ENCODE measurements at places on chromosomes 1 and 21.

- H3K4me1 ChIP-seq = peaks cover 44% of the 10 kb centered on the region
- DNase-seq = no peak
- H3K36me3 ChIP-seq = no peaks in the 10 kb centered on the region
- no peaks in the 10 kb centered on the region for H3K27me3 ChIP-seq
- H3K27ac ChIP-seq = no peak overlapping the region
Observed at GRCh38 chr1:67722292-67722944, 37.4 kb downstream of the GADD45A start.

GRCh38 chr1:199733125-199733524, 294.4 kb upstream of the NR5A2 start:
- no peaks in the 10 kb centered on the region for H3K36me3 ChIP-seq
- H3K4me1 ChIP-seq = no peaks in the 10 kb centered on the region
- DNase-seq = no peak
- peaks cover 8% of the 10 kb centered on the region for H3K27me3 ChIP-seq
- no peak overlapping the region for H3K4me3 ChIP-seq

DNA sequence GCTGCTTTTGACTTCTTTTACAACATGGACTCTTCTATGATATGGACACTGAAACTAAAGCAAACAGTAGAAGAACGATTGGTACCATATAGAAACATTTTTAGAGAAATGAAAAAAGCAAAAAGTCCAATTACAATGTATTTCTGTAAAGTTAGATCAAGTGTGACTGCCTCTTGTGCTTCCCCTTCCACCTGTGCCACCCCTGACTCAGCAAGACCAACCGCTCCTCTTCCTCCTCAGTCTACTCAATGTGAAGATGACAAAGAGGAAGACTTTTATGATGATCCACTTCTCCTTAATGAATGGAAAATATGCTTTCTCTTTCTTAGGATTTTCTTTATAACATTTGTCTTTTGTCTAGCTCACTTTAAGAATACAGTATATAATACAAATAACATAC, 66.9 kb downstream of the PHTF1 start:
- H3K4me3 ChIP-seq = no peak overlapping the region
- peaks cover 2% of the 10 kb centered on the region for H3K4me1 ChIP-seq
- H3K27me3 ChIP-seq = no peaks in the 10 kb centered on the region
- no peak overlapping the region for H3K27ac ChIP-seq
- H3K36me3 ChIP-seq = peaks cover 45% of the 10 kb centered on the region

- H3K36me3 ChIP-seq = peaks cover 3% of the 10 kb centered on the region
- no peak overlapping the region for H3K4me3 ChIP-seq
- H3K27me3 ChIP-seq = peaks cover 17% of the 10 kb centered on the region
- H3K27ac ChIP-seq = no peak overlapping the region
- DNase-seq = peak; percentile 52
Observed at GRCh38 chr1:201353186-201353940, 24.1 kb downstream of the TNNT2 start.

DNA sequence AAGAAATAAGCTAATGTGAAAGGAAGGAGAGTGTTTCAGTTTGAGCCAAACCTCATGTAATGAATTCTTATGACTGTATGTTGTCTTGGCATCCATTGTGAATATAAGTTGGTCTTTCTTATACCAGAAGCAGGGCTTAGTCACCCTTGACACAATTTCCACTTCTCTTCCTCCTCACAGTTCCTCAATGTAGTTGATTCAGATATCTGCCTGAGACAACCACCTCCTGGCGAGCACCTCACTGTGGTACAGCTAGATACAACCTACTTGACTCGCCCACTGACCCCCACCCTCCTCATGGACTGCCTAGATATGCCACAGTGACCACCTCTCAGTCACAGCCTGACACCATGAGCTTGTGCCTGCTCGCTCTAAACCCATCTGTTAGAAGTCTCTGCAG, 45.6 kb downstream of the KYAT3 start:
- H3K36me3 ChIP-seq = peaks cover 31% of the 10 kb centered on the region
- H3K4me3 ChIP-seq = no peak overlapping the region
- DNase-seq = no peak
- peaks cover 9% of the 10 kb centered on the region for H3K4me1 ChIP-seq
- no peaks in the 10 kb centered on the region for H3K27me3 ChIP-seq
- no peak overlapping the region for H3K27ac ChIP-seq

GRCh38 chr1:73096841-73097240, 814.5 kb upstream of the NEGR1 start:
- H3K27ac ChIP-seq = no peak overlapping the region
- H3K4me1 ChIP-seq = no peaks in the 10 kb centered on the region

DNA sequence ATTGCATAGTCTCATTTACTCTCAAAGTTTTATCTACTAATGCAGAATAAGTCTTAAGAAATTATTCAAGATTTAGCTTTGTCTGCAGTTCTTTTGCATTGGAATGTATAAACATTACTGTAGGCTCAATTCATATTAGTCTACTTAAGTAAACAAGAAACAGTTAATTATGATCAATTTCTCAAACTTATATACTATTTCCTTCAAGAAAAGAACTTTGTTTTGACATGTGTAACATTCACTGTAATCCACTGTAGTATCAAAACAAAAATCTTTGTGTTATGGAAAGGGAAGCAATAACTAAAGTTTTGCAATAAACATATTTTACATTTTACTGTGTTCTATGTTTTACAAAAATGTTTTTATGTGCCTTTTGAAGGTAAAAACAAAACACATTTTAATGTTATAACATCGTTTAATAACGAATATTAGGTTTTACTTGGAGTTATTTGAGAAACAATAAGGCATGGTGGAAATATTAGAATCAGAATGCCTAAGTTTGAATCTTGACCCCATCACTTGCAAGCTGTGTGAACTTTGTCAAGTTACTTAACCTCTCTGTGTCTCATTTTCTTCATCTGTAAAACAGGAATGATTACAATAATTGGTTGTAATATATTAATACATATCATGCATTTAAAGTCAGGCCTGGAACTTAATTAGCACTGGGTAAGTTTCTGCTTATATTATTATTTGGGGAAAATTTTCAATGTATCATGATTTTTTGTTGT, 77.0 kb upstream of the DPH5 start:
- H3K4me3 ChIP-seq = no peak overlapping the region
- H3K36me3 ChIP-seq = no peaks in the 10 kb centered on the region
- H3K27ac ChIP-seq = no peak overlapping the region
- no peak for DNase-seq
- no peaks in the 10 kb centered on the region for H3K27me3 ChIP-seq
- peaks cover 2% of the 10 kb centered on the region for H3K4me1 ChIP-seq

DNA sequence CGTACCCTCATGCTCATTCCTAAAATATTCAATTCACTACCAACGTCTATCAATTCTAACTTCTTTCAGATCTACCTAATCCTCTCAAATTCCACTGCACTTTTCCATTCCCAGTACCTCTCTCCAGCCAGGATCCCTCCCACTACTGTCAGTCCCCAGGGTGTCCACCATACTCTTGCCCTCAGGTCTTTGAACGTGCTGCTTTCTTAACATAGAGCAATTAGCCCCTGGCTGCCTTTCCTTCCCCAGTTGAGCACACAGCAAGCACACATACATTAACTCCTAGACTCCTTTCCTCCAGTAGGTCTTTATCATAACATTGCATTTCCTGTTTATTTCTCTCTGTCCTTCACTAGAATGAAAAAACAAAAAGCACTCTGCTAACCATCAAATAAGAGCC, 126.7 kb downstream of the NTNG1 start:
- H3K36me3 ChIP-seq = no peaks in the 10 kb centered on the region
- no peak overlapping the region for H3K27ac ChIP-seq
- H3K27me3 ChIP-seq = no peaks in the 10 kb centered on the region
- no peak for DNase-seq

- H3K4me1 ChIP-seq = peaks cover 2% of the 10 kb centered on the region
- H3K4me3 ChIP-seq = no peak overlapping the region
- no peak overlapping the region for H3K27ac ChIP-seq
- H3K27me3 ChIP-seq = no peaks in the 10 kb centered on the region
Observed at GRCh38 chr1:87024936-87025540, 110.6 kb downstream of the HS2ST1 start.

DNA sequence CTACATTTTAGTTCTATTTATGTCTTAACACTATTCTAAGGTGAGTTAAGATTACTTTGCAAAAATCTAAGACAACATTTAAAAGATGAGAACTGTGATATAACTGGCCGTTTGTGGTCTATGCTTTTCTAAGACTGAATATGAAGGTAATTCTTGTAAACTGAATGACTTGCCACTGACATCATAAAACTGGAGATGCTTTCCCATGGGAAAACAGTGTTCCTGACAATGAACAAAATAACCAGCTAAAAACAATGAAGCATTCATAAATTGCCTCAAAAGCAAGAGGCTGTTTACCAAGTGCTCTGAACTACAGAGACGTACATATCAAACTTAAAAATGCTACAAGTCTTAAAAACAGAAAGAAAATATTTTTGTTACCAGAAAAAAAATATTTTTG, 54.7 kb downstream of the APP start:
- H3K4me3 ChIP-seq = no peak overlapping the region
- H3K27me3 ChIP-seq = no peaks in the 10 kb centered on the region
- peaks cover 45% of the 10 kb centered on the region for H3K4me1 ChIP-seq
- no peak for DNase-seq

- H3K27me3 ChIP-seq = no peaks in the 10 kb centered on the region
- peaks cover 3% of the 10 kb centered on the region for H3K4me1 ChIP-seq
- H3K36me3 ChIP-seq = peaks cover 1% of the 10 kb centered on the region
Observed at GRCh38 chr1:93715529-93716126, 34.0 kb upstream of the BCAR3 start.

DNA sequence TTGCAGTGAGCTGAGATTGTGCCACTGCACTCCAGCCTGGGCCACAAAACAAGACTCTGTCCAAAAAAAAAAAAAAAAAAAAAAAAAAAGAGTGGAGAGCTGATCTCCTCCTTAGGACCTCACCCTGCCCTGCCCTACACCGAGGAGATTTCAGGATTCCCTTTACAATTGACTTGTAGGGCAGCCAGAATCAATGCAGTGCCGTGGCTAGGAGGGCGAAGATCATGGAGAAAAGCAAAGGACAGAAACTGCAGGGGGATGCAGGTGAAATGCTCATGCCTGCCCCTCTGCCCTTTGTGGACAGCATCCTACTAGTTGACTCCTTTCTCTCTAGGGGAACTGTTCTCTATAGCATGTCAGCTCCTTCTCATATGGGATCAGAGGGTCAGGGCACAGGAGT, 9.6 kb downstream of the FHAD1 start:
- no peaks in the 10 kb centered on the region for H3K36me3 ChIP-seq
- H3K4me1 ChIP-seq = peaks cover 7% of the 10 kb centered on the region
- peaks cover 28% of the 10 kb centered on the region for H3K27me3 ChIP-seq
- H3K27ac ChIP-seq = no peak overlapping the region
- no peak overlapping the region for H3K4me3 ChIP-seq
- no peak for DNase-seq

DNA sequence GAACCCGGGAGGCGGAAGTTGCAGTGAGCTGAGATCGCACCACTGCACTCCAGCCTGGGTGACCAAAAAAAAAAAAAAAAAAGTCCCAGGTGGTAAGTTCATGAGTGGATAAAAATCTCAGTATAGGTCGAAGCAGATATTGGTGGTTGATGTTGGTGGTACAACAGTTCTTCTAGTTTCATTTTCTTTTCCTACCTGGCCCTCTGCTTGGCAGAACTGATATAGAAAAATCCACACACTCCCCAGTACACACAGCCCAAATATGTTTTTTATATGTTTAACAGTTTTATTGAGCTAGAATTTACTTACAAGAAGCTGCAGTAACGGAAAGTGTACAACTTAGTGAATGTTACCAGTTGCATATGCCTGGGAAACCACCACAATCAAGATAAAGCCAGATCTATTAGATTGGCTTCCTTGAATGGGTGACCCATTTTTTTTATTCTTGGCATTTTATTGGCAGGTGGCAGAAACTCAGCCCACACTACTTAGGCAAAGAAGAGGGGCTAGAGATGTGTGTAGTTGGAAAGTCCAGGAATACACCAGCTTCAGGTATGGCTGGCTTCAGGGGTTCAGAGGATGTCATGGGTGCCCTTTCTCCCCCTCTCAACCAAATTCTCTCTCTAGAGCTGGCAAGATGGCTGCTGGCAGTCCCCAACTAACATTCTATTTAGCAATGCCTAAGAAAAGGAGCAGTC, 118.3 kb upstream of the SLC25A33 start:
- H3K4me1 ChIP-seq = no peaks in the 10 kb centered on the region
- no peak for DNase-seq
- no peaks in the 10 kb centered on the region for H3K27me3 ChIP-seq

GRCh38 chr1:230713915-230714764, at the start of gene AGT:
Gene AGT, minus strand, starts transcription at chr1:230714122. Its CDS starts 3,299 bp downstream, at chr1:230710823.
- peaks cover 49% of the 10 kb centered on the region for H3K4me1 ChIP-seq
- no peak for DNase-seq
- no peaks in the 10 kb centered on the region for H3K27me3 ChIP-seq
- peak within 1 kb of the TSS; percentile 88 for H3K27ac ChIP-seq
- peak within 1 kb of the TSS; percentile 68 for H3K4me3 ChIP-seq

GRCh38 chr1:221717485-221717853, 24.4 kb downstream of the DUSP10 start:
- H3K4me3 ChIP-seq = no peak overlapping the region
- H3K27ac ChIP-seq = no peak overlapping the region
- H3K4me1 ChIP-seq = peaks cover 73% of the 10 kb centered on the region
- H3K36me3 ChIP-seq = no peaks in the 10 kb centered on the region
- H3K27me3 ChIP-seq = no peaks in the 10 kb centered on the region

- peaks cover 18% of the 10 kb centered on the region for H3K4me1 ChIP-seq
- no peak for DNase-seq
- H3K4me3 ChIP-seq = no peak overlapping the region
- H3K27ac ChIP-seq = no peak overlapping the region
- H3K27me3 ChIP-seq = peaks cover 2% of the 10 kb centered on the region
Observed at GRCh38 chr1:223010582-223011504, 132.2 kb downstream of the TLR5 start.

GRCh38 chr1:43043695-43044094, 85.0 kb upstream of the SLC2A1 start:
- H3K4me3 ChIP-seq = no peak overlapping the region
- H3K27ac ChIP-seq = no peak overlapping the region
- no peaks in the 10 kb centered on the region for H3K36me3 ChIP-seq
- DNase-seq = no peak

DNA sequence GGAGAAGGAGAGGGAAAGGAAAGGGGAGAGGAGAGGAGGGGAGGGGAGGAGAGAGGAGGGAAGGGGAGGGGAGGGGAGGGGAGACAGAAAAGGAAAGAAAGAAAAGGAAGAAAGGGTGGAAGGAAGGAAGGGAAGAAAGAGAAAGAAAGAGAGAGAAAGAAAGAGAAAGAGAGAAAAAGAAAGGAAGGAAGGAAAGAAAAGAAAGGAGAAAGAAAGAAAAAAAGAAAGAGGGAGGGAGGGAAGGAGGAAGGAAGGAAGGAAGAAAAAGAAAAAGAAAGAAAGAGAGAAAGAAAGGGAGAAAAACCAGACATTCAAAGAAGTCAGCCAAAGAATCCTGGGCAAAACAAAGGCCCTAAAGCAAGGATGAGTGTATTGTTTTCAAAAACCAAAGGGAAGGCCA, 125.7 kb upstream of the SPATA6 start:
- H3K36me3 ChIP-seq = no peaks in the 10 kb centered on the region
- peaks cover 8% of the 10 kb centered on the region for H3K4me1 ChIP-seq
- no peak overlapping the region for H3K4me3 ChIP-seq
- no peak overlapping the region for H3K27ac ChIP-seq
- DNase-seq = no peak

- peaks cover 11% of the 10 kb centered on the region for H3K4me1 ChIP-seq
- no peak overlapping the region for H3K27ac ChIP-seq
- DNase-seq = no peak
- H3K27me3 ChIP-seq = no peaks in the 10 kb centered on the region
- H3K4me3 ChIP-seq = no peak overlapping the region
- no peaks in the 10 kb centered on the region for H3K36me3 ChIP-seq
Observed at GRCh38 chr1:94654459-94654858, 112.9 kb upstream of the F3 start.
